ENCODE measurements at places on chromosomes 5 and 9.

- DNase-seq = no peak
Observed at GRCh38 chr9:106310782-106311181, 552.2 kb upstream of the ZNF462 start.

GRCh38 chr9:115799734-115800133 lies 353.9 kb upstream of the PAPPA start:
- no peak for DNase-seq

DNA sequence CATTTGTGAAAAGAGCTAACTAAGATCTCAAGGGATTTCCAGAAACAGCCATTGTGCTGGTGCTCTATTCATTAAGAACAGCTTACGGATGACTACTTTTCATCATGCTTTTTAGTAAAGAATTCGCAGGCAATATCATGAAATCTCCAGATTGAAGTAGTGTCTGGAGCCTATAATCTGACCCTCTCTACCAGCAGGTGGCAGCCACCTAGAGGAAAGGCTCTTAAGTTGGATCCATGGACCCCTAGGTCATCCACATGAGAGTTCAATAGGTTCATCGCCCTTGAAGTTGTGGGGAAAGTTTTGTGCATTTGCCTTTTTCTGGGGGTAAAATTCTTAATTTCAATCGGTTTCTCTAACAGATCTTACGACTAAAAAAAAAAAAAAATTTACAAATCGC lies 82.3 kb downstream of the SLC1A3 start:
- no peak for DNase-seq

- no peak for DNase-seq
Observed at GRCh38 chr5:118651002-118651401, 337.3 kb downstream of the DTWD2 start.

GRCh38 chr5:37477426-37477825 lies 98.3 kb downstream of the WDR70 start:
- DNase-seq = no peak

Measured in upper lobe of right lung (tissue), 1 donor.